ENCODE measurements at places on chromosomes 7 and 10. TPM values are rescaled to one million over a fixed set of nuclear protein-coding genes. Genes with fewer than 3 reads are reported as not detected.

The EMX2 gene
- not detected for total RNA-seq

DNA sequence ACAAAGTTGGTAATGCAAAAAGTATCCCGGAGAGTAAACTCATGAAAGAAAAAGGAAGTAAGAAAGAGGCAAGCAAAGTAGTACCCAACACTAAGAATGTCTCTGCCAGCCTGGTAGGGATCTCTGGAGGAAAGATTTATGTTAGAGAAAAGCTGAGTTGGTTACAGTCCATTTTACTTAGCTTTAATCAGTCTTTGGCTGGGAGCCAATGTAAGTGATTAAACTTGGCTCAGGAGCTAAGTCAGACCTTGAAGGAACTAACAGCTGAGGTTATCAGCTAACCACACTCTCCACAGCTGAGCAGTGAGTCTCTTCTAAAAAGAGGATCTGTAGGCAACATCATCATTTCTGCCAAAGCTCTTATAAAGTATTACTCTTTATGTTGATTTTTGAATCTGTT, 148.0 kb downstream of the ANKRD7 start:
- no peak for DNase-seq

- DNase-seq = no peak
These were observed 11.1 kb upstream of the TCF7L2 start for GRCh38 chr10:112938808-112939482.

GRCh38 chr7:139702811-139703486, 74.8 kb downstream of the HIPK2 start:
- no peak for DNase-seq

GRCh38 chr10:13079776-13080050, 20.2 kb upstream of the OPTN start:
- no peak for DNase-seq
